RKO (cell line): ENCODE measurements at places on chromosomes 4 and X.

- no peak for DNase-seq
Measured at GRCh38 chr4:10007436-10007740, 13.9 kb downstream of the SLC2A9 start.

- no peak for DNase-seq
Measured at GRCh38 chrX:47458528-47458927, 24.5 kb downstream of the ZNF41 start.

GRCh38 chr4:12583275-12583674, 900.9 kb downstream of the RAB28 start:
- DNase-seq: no peak

- DNase-seq: no peak
Measured at GRCh38 chr4:70712604-70713452, 8.9 kb upstream of the RUFY3 start.

DNA sequence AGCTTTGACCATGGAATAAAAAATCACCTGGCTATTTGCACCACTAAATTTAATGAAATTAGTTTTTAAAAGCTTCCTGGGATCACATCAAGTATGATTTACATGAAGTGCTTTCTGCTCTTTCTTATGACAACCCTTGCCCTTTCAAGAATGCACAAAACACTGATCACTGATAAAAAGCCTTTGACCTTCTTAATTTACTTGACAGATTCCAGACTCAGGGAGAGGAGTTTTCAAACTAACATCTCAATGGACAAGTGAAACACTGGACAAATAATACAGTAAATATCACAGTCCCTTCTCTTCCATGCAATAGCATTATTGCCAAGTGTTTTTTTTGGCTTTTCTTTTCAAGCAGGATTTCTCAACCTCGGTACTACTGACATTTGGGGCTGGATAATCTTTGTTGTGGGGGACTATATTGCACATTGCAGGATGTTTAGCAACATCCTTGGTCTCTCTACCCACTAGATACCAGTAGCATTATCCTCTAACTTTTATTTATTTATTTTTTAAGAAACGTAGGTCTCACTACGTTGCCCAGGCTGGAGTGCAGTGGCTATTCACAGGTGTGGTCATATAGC, 86.3 kb downstream of the ZNF827 start:
- DNase-seq: no peak
